ENCODE measurements at places on chromosomes 7 and 10.
A peak's percentile ranks its signal among the peaks of the same experiment; 100 is the strongest.

- DNase-seq, result no peak
Observed at GRCh38 chr7:117155694-117156093, 167.2 kb downstream of the WNT2 start.

DNA sequence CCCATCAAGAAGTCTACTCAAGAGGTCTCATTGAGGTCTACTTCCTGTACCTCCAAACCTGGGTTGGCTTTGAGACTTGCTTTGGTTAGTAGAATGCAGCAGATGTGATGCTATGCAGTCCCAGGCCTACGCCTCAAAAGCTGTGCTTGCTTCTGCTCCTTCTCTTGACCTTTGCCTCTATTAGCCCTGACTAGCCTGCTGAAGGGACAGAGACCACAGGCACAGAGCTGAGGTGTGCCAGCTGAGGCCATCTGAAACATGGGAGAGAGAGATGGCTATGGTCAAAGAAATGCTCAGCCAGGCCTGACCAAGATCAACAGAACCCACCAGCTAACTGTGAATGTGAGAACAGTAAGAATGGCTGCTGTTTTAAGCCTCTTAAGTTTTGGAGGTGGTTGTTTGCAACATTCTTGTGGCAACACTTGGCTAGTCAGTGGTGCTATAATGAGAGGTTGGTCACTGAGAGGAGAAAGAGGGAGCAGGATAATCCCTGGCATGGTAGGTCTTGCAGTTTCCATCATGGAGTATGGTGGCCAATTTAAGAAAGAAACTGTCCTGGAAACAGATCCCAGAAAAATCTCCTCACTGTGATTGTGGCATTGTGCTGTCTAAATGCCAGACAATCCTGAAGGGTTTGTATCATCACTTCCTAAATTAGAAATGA lies 176.1 kb upstream of the PHYHIPL start:
- DNase-seq, result no peak

- DNase-seq, result no peak
Observed at GRCh38 chr7:7970237-7970530, 1.6 kb downstream of the GLCCI1 start.

DNA sequence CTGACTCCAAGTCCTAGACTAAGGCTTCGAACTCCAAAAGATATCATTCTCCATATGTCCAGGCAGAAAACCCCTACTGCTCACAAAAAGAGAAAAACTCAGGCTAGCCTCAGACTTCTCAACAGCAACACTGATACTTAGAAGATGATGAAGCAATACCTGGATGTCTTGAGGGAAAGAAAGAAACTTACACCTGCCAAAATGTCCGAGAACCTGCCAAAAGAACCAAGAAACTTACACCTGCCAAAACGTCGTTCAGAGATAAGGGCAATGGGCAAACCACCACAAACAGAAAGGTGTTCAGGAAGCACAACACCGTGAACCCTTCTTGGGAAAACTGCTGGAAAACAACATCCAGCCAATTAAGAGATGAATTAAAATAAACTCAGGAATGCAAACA lies 15.3 kb downstream of the ABLIM1 start:
- DNase-seq, result no peak

DNA sequence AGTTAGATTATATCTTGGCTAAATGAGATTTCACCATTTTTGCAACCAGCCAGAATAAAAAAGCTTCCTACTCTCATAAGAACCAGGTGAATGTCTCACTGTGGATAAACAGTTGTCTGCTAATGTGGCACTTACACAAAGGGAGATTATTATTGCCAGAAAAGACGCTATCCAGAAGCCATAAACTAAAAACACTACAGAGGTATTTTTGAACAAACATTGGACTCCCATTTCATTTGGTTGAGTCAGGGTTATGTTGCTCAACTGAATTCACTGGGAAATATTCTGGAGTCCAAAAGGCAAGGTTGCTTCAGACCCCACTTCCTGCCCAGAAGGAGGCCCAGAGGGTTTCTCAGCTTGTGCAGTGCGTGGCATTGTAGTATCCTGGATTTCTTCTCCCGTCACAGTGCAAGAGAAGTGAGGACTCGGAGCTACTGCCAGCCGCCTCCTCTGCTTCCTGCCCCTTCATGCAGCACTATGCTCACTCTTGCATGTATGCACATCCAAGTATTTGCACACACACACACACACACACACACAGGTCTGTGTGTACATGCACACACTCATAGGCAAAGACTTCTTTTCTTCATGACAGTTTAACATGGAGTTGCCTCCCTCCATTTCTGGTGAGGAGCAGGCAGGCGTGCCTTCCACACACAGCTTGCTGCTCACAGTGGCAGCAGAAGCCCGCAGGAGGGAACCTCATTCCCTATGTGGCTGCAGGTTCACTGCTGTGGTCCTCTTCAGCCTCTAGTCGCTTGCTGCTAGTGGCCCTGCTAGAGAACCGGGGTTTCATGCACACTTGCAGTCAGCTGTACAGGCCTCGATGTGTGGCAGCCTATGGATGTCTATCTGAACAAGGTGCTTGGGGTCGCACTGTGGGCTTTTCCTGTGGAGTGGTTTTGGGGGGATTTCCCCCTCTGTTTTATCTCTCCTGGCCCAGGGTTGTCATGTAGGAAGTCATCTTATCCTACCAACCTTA lies 10.1 kb downstream of the DENND10 start:
- no peak for DNase-seq

- no peak for DNase-seq
Observed at GRCh38 chr7:123343611-123344010, 143.8 kb upstream of the SLC13A1 start.

DNA sequence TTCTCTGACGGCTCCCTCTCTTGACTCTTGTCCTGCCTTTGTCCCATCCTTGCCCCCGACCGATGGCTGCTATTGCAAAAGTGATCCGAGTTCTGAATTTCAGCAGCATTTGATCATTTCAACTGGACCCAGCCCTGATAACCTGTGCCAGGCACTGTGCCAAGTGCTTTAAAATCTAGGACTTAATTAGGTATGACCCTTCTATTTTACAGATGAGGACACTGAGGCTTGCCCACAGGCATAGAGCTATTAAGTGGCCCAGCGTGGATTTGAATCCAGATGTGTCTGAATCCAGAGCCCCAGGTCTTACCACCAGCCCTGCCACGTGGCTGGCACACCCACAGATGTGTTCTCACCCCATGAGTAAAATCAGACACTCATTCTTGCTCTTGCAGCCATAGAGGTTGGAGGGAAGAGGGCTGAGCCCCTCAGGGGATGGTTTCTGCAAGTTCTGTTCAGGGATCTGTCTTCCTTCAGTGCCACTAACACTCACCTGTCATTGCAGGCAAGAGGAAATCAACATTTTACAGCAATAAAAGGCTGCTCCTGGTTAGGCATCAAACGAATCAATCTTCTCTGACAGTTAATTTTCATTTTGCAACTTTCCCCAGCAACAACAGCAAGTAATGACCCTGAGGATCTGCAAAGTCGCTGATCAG lies 101.2 kb downstream of the GRID1 start:
- no peak for DNase-seq

- peak; percentile 61 for DNase-seq
Observed at GRCh38 chr10:133391761-133392518, 2.0 kb upstream of the MTG1 start.

- DNase-seq, result no peak
Observed at GRCh38 chr7:149723795-149724495, 49.4 kb downstream of the ZNF467 start.

DNA sequence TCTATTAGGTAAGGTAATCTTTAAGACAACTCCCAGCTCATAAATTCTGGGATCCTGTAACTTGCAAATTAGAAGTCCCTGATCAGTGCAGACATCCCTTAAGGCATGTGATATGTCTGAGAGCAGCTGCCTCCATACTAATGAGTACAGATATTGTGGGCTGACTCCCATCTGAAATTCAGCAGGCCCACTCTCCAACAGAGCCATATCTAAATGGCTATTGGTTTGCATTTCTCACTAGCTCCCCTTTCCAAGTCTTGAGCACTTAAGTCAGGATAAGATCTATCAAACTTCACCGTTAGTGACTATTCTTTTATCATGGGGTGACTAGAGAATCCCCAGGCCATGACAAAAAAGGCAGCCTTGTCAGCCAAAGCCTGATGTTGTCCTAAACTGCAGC lies 785.4 kb downstream of the IPMK start:
- DNase-seq, result no peak

DNA sequence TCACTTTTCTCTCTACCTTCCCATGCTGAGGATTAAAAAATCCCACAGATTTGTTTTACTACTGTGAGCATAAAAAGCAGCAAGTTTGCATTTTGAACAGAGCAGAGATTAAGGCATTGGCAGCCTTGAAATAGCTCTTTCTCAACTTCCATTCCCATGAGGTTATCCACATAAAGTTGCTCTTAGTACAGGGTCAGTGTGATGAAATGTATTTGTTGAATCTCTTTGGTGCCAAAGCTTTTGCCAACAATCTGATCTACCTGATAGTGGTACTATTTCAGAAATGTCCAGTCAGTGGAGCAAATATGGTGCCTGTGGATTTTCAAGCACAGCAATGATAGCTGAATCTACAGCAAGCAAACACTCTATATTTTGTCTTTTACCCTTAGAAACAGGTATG lies 254.8 kb downstream of the INHBA start:
- no peak for DNase-seq

DNA sequence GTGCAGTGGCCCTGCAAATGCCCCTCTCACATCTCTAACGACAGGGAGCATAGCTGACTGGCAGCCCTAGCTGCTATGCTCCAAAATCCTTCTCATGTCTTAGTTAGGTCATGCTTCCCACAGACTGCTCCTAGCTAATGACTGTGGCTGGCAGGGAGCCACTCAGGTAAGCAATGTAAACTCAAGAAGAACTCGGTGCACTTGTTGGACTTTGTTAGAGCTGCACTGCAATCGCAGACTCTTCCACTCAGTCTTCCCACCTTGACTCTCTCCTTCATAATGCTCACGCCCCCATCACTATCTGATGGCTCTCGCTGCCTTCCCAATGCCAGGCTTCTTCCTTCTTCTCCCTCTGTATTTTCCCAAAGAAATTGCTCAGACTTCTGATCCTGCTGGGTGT lies 24.0 kb downstream of the OR9A2 start:
- DNase-seq, result no peak

GRCh38 chr7:119438315-119438714 lies 834.7 kb upstream of the KCND2 start:
- DNase-seq, result no peak

DNA sequence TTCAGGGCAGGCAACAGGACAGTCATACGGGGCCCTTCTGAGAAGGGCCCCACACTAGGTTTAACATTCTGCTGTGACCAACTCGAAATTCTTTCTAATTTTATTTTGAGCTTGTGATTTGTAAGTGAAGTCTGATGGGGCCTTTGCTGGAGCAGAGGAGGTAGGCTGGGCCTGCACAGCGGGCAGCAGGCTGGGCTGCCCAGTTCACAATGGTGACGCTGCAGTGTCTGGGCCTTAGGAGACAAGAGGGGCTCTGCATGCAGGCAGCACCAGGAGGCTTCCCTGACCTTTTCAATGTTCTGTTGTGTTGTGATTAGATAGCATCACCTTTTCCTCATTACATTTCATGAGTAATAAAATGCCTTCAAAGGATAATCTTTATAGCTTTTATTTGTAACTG lies 175.1 kb downstream of the CXCL12 start:
- DNase-seq, result no peak

DNA sequence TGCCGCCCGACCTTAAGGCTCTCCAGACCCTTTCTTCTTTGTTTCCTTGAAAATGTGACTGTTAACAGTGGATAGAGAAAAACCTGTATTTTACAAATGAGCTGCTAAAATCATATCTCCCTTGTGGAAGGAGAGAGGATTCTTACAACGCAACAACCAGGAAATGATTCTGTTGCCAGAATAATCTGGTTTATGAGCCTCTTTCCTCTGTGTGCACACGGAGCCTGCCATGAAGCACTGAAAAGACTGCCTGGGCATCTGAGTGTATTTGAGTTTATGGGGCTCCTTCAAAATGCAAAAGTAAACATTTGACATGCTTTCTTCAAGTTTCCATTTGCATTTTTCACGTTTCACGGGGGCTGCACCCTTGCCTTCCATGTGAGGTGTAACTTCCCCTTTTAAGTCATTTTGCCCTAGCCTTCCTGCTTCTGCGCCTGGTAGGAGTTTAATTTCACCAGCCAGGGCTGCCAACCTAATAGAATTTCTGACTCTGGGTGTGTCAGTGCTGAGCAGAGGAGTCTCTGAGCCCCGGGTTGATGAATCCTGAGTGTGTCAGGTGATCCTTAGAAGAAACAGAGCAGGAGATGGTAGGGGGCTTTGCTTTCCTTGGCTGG lies 101.2 kb downstream of the GRB10 start:
- DNase-seq, result no peak

GRCh38 chr10:80649183-80649582 lies 111.5 kb downstream of the SH2D4B start:
- no peak for DNase-seq

- DNase-seq, result no peak
Observed at GRCh38 chr10:24262929-24263590, 54.1 kb downstream of the KIAA1217 start.

GRCh38 chr10:31582365-31583052 lies 263.5 kb downstream of the ZEB1 start:
- DNase-seq, result no peak

DNA sequence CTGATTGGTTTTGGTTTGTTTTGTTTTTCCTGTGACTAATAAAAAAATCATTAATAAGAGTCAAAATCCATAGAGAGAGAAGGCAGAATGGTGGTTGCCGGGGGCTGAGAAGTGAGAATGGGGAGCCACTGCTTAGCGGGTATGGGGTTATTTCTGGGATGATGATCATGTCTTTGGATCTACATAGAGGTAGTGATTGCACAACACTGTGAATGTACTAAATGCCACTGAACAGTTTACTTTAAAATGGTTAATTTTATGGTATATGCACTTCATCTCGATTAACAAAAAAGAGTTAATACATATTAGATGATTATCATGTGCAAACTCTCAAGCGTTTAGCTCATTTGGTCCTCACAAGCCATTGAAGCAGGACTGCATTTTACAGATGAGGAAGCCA lies 342.9 kb downstream of the ELMO1 start:
- no peak for DNase-seq

GRCh38 chr7:152677808-152678670 lies 2.1 kb upstream of the XRCC2 start:
- no peak for DNase-seq

DNA sequence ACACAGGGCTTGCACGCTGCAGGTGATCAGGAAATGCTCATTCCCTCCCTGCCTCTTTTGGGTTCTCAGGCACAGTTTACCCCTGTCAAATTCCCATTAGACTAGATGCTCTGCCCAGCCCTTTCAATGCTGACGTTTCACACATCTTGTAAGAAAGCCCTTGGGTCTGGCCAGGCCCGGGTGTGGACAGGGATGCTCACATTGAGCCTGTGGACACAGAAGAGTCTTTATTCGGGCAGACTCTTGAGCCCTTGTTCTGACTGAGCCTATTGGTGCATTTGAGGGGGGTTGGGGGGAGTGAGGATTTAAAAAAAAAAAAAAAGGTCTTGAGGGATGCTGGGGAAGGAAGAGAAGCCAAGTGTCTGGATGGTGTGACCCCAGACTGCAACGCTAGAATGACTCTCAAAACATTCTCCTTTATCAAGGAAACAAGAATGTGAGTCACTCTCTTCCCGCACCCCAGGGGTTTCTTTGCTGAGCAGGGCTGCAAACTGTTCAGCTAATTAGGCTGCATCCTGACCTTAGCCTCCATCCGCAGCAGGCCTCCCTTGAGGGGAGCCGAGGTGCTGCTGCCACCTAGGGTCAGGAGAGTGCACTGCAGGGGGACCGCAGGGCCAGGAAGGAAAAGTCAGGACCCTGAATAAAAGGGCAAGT lies 53.6 kb upstream of the TMEM72 start:
- peak; percentile 78 for DNase-seq
